Foreskin melanocyte (primary cell): ENCODE measurements at places on chromosomes 6 and 20.
A peak's percentile ranks its signal among the peaks of the same experiment; 100 is the strongest.

DNA sequence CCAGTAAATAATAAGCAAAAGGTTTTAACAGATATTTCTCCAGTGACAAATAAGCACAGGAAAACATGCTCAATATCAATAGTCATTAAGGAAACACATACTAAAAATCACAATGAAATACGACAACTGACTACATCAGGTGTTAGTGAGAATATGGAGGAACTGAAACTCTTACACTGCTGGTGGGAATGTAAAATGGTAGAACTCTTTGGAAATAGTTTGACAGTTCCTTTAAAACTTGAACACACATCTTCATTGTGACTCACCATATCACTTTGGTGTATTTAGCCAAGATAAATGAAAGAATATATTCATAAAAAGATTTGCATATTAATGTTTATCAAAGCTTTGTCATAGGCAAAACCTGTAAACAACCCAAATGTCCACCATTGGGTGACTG lies 11.3 kb upstream of the MAP3K5 start:
- DNase-seq, result no peak

DNA sequence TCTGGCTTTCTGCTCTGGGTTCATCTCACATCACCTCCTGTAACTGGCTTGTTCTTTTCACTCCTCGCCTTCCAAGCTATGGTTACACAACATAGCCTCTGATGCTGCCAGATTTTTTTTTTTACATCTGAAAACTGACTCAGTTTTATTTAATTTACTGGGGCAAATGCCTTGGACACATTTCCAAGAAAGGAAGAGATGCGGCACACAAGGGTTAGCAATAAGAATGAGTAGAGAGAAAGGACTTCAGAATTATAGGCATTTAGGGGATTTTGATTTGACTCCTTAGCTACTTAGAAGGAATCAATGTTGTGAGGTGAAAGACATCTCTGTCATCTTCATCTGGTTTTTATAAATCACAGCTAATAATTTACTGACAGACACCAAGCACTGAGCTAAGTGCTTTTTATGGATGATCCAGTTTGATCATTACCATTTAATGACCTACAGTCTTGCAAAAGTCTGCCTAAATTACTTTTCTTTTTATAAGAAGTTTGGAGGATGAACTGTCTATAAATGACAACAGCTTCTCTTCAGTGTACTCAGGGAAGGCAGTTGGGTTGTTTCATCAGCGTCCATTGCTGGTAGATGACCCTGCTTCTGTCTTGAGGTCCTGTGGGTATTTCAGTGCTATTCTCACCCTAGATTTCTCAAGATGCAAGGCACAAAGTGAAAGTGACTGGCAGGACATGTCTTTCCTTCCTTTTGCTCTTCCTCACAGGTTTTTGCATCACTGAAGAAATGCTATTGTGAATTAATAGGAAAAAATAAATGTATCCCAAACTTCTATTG lies 31.1 kb downstream of the LAMA4 start:
- no peak for DNase-seq

DNA sequence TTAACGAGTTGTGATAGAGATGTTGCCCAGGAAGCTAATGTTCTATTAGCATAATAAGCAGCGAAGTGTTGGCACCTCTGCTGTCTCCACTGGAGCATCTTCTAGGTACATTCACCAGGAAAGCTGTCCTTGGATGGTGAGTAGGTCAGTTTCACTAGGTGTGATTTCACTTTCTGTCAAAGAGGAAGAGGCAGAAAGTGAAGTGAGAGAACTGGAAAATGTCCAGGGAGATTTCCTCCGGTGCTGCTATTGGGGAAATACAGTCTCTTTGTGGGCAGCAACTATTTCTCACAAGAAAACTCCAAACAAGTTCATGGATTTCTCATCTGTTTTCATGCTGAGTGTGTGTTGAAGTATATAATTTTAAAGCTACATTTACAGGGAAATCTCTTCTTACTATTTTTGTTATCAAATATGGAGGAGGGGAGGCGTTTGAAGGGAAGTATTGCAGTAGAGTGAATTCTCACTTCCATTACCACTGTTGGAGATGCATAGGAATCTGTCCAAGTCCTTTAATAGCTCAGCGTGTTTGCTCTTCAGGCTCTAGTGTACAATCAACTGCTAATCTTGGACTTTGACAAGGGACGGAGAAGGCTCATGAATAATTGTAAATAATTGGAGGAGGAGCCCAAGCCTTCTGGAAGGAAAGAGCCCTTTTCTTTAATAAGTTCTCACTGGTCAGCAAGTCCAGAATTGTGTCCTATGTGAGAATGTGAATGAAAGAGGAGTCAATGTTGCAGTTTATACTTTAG lies 16.1 kb upstream of the TSBP1 start:
- DNase-seq, result no peak

GRCh38 chr6:7442467-7442866 lies 52.9 kb downstream of the RIOK1 start:
- no peak for DNase-seq

DNA sequence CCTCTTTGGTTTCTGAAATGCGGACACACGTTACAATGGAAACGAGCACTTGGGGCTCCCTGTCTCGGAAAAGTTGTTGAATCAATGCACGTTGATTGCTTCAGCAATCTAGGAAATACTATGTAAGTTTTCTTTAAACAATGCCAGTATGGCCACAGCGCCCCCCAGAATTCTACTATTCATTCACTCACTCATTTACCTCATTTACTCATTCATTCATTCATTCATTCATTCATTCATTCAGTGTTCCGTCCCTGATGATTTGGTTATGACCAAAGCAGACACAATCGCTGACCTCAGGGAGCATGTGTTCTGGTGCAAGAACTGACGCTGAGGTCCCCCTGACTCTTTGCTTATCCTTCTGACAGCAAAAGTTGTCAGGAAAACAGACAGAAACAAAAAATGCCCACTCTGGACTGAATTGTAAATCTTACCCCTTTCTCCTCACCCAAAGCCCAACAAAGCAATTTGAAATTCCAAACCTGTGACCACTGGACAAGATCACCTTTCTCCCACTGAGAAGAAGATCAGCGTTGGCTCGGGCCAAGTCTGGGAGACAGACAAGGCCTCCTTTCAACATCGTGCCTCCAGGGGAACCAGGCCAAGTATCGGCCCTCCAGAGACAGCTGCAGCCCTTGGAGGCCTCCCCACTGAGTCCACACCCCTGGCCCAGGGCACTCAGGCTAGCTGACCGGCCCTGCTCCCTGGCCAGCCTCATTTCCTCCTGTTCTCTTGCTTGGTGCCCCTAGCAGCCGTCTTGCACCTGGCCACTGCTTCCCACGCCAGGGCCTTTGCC lies 15.0 kb upstream of the PMEPA1 start:
- DNase-seq, result no peak

DNA sequence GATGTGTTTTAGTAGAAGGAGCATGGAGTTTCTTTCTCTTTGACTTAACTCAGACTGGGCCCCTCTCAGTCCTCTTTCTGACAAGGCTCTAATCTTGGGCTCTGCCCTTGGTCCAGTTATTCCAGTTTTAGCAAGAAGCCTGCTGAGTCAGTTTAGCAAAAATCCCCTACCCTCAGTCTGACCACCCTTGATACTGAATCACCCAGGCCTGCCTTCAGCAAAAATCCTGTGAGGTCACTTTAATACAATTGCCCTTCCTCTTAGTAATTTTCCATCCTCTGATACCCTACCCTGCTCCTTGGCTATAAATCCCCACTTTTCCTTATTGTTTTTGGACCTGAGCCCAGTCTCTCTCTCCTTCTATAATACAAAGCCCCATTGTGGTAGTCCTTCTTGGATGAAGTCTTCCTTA lies 326.7 kb upstream of the NOX3 start:
- peak; percentile 87 for DNase-seq

DNA sequence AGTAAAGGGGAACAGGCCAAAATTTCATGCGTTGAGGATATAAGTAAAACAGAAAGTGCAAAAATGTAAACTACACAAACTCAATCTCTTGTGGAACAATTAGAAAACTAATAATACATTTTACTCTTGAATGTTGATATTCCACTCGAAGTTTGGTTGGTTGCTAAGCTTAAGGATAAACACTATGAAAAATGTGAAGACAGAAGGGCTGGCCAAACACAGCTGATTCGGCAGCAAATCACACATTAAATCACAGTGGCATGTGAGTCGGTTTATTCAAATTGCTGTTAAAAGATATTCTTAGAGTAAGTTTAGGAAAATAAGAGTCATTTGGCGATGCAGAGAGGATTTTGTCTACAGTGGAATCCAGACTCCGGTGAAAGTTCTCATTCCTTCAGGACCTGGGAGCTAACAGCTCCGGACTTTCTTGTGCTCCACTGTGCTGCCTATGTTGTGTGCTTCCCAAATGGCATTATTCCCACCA lies 1.4 kb upstream of the EPM2A start:
- no peak for DNase-seq

DNA sequence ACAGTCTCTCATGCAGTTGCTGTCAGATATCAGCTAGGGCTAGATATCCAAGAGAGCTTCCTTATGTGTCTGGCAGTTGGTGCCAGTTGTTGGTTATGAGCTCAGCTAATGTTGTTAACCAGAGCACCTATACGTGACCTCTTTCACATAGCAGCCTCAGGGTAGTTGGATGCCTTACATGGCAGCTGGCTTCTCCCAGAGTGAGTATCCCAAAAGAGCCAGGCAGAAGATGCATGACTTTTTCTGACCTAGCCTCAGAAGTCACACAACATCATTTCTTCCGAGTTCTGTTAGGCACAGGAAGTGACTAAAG lies 175.7 kb downstream of the VEGFA start:
- no peak for DNase-seq

DNA sequence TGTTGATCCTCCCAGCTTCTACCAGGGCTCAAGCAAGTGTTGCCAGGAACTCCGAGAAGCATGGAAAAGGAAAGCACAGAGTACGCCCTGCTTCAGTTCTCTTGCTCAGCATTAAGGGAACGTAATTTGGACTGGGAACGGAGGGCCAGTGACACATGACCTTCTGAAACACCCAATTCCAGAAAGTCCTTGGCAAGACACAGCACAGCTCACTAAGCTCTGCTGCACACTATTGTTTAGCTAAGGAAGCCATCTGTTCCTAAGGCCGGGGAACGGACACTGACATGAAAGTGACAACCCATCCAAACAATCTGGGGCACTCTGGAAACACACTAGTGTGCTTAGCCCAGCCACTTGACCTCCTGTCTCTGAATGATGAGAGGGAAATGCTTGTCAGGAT lies 56.9 kb upstream of the NXT1 start:
- DNase-seq, result no peak
